Activated naive CD8-positive, alpha-beta T cell treated with anti-CD3 and anti-CD28 coated beads, Interleukin-2, amount 10 ng/mL, durations not matched to agents 7 days and 5 days (primary cell): ENCODE measurements at places on chromosomes 6 and 20. TPM values are rescaled to one million over a fixed set of nuclear protein-coding genes. Genes with fewer than 3 reads are reported as not detected.

- peaks cover 19% of the 10 kb centered on the region for H3K36me3 ChIP-seq
- H3K4me3 ChIP-seq, result no peak overlapping the region
- H3K4me1 ChIP-seq, result peaks cover 5% of the 10 kb centered on the region
- no peak overlapping the region for H3K27ac ChIP-seq
These were observed 10.0 kb upstream of the BLOC1S5 start for GRCh38 chr6:8074213-8074612.

GRCh38 chr6:155527443-155527842, 71.8 kb upstream of the NOX3 start:
- H3K27me3 ChIP-seq, result no peaks in the 10 kb centered on the region
- H3K4me3 ChIP-seq, result no peak overlapping the region
- DNase-seq, result no peak
- peaks cover 12% of the 10 kb centered on the region for H3K36me3 ChIP-seq

ANKRD6 gene
- 18.9 TPM for total RNA-seq

ACOT8 gene
- 35.4 TPM for total RNA-seq

SLX4IP gene
- 7.6 TPM for total RNA-seq

FOXA2 gene
- not detected for total RNA-seq

PRRT1 gene
- 1.1 TPM for total RNA-seq

KCNK16 gene
- total RNA-seq, result not detected

GRCh38 chr6:12024699-12025434, 12.8 kb downstream of the HIVEP1 start:
- peaks cover 27% of the 10 kb centered on the region for H3K4me1 ChIP-seq
- no peak overlapping the region for H3K27ac ChIP-seq
- no peak overlapping the region for H3K4me3 ChIP-seq
- peaks cover 68% of the 10 kb centered on the region for H3K36me3 ChIP-seq

DNA sequence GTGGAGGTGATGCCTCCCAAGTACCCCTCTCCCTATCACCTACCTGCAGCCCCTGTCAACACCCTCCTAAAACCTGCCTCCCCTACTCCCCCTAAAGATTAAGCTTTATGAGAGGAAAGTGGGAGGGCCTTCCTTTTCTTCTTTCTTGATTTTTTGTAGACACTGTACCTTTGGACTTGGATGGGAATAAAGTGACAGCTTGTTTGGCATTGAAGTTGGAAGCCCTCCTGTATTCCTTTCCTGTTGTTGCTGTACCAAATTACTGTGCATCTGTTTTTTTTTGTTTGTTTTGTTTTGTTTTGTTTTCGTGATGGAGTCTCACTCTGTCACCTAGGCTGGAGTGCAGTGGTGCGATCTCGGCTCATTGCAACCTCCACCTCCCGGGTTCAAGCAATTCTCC, 99.3 kb upstream of the NFATC2 start:
- DNase-seq, result no peak
- H3K4me3 ChIP-seq, result no peak overlapping the region
- H3K27ac ChIP-seq, result no peak overlapping the region
- no peaks in the 10 kb centered on the region for H3K4me1 ChIP-seq

GRCh38 chr6:166942393-166943168, 13.8 kb downstream of the RNASET2 start:
- peaks cover 9% of the 10 kb centered on the region for H3K36me3 ChIP-seq
- no peak overlapping the region for H3K4me3 ChIP-seq
- no peaks in the 10 kb centered on the region for H3K4me1 ChIP-seq
- H3K27me3 ChIP-seq, result no peaks in the 10 kb centered on the region
- DNase-seq, result no peak

- H3K4me3 ChIP-seq, result no peak overlapping the region
- no peaks in the 10 kb centered on the region for H3K36me3 ChIP-seq
- H3K27ac ChIP-seq, result no peak overlapping the region
- no peaks in the 10 kb centered on the region for H3K27me3 ChIP-seq
These were observed 168.0 kb upstream of the PHACTR1 start for GRCh38 chr6:12548526-12548925.

RNF39 gene
- total RNA-seq, result not detected

MOG gene
- not detected for total RNA-seq

GSTA2 gene
- not detected for total RNA-seq
